ENCODE measurements at places on chromosomes 11 and 22. TPM values are rescaled to one million over a fixed set of nuclear protein-coding genes. Genes with fewer than 3 reads are reported as not detected.

Gene ANO9
- total RNA-seq: 1.5 TPM

Gene SEPTIN5
- total RNA-seq: 10.1 TPM

Gene ALG8
- 57.9 TPM for total RNA-seq

Gene VPREB1
- not detected for total RNA-seq

Gene VSTM5
- not detected for total RNA-seq

Gene MYO18B
- total RNA-seq: 0.15 TPM

Gene ZNF195
- total RNA-seq: 19.3 TPM

Gene KRTAP5-1
- not detected for total RNA-seq

Gene SHANK2
- total RNA-seq: 8.5 TPM

Gene ANKK1
- total RNA-seq: not detected

Gene SCGB1A1
- total RNA-seq: not detected

Measured in A549 treated with ZK216348 at 1 μM for 4 hours (cell line).